ENCODE measurements at places on chromosomes 6 and 20.

GRCh38 chr6:30238178-30238795 lies 25.1 kb upstream of the TRIM26 start:
- no peak for DNase-seq

GRCh38 chr6:45685076-45685475 lies 307.3 kb upstream of the SUPT3H start:
- DNase-seq, result no peak

- peak; percentile 32 for DNase-seq
Observed at GRCh38 chr6:27502508-27503435, 29.9 kb upstream of the ZNF184 start.

DNA sequence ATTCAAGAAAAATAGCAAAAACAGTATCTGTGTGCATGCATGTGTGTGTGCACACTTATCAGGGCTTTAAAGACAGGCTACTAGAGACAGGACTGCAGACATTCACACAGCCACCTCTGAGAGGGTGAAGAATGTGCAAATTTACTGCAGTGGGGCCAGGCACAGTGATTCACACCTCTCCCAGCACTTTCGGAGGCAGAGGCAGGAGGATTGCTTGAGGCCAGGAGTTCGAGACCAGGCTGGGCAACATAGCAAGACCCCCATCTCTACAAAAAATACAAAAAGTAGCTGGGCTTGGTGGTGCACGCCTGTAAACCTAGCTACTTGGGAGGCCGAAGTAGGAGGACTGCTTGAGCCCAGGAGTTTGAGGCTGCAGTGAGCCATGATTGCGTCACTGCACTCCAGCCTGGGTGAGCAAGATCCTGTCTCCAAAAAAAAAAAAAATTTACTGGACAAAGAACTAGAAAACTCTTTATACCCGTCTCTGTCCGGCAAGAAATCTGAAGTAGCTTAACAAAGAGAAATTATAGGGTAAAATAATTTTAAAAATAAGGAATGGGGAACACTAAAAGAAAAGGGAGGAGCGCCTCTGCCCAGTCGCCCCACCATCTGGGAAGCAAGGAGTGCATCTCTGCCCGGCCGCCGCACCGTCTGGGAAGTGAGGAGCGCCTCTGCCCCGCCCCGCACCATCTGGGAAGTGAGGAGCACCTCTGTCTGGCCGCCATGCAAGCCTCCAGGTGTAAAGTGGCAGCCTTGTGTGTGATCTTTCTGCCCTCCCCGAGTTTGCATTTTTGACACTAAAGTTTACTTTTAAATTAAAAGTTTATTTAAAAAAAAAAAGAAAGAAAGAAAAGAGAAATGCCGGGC lies 105.1 kb downstream of the ZMYND8 start:
- DNase-seq, result no peak

DNA sequence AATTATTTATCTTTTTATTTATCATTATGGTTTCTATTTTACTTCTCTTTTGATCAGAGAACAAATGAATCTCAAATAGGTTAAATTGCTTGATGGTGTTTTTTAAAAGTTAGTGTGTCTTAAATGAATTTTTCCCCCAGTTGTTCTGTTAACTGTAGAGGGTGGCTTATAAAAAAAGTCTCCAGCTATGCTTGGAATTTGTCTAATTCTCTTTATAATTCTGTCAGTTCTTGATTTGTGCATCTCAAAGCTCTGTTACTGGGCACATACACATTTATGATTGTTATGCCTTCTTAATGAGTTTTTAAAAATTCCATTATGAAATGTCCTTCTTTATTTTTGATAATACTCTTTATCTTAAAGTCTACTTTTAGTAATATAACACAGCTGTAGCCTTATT lies 58.0 kb downstream of the LIN28B start:
- DNase-seq, result no peak

DNA sequence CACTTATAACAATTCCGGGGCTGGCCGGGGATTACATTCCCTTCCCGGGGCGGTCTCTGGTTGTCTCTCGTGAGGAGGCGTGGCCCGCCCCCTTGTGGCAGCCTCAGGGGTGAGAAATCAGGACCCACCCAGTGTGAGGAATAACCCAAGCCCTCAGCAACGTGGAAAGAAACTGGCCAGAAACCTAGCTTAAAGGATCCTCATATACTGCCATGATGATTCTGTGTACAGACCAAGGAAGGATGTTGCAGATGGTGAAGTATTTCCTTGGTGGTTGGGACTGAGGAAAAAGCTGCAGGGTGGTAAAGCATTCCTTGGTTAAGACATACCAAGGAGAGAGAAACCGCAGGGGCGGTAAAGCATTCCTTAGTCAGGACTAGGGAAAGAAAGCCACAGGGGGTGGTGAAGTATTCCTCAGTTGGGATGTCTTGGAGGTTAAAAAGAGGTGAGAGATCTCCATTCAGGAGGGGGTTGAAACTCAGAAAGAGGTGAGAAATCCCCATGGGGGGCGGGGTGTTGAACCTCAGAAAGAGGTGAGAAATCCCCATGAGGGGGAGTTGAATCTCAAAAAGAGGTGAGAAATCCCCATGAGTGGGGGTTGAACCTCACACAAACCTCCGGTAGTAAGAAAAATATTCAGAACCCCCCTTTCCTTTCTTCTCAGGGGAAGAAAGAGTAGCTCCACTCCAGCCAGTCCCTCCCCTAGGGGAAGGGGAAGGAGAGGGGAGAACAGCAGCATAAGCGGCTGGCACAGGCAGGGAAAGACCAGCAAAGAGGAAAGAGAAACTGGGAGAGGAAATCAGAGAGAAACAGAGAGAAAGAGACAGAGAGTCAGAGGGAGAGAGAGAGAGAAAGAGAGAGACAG lies 238.1 kb downstream of the RNGTT start:
- no peak for DNase-seq

DNA sequence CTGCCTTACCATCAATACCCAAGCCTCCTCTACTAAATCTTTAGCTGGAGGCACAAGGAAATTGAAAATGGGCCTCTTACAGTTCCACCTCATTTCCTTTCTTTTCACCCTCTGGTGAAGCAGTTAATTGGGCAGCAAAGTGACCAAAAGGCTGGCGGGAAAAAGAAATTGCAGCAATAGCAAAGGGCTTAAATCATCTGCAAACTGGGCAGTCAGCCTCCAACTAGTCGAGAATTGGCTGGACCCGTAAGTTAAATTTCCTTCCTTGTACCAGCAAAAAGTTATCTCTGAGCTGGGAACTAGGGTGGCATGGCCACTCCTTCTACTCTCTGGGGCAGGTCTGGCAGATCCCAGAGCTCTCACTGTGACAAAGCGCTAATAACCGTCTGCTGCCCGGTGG lies 33.5 kb downstream of the GHRH start:
- DNase-seq, result no peak

DNA sequence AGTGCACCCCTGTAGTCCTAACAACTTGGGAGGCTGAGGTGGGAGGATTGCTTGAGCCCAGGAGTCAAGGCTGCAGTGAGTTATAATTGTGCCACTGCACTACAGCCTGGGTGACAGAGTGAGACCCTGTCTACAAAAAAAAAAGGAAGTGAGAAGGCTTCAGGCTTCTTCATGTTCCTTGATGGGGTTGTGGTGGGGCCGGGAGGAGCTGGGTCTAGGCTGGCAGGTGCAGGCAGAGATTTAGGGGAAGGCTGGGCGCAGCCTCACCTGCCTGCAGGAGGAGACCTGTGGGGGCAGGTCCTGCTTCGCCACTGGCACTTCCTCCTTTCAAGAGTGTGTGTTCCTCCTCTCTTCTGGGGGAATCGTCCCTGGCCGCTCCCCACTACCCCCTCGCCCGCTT lies 63.9 kb downstream of the CHMP4B start:
- no peak for DNase-seq

DNA sequence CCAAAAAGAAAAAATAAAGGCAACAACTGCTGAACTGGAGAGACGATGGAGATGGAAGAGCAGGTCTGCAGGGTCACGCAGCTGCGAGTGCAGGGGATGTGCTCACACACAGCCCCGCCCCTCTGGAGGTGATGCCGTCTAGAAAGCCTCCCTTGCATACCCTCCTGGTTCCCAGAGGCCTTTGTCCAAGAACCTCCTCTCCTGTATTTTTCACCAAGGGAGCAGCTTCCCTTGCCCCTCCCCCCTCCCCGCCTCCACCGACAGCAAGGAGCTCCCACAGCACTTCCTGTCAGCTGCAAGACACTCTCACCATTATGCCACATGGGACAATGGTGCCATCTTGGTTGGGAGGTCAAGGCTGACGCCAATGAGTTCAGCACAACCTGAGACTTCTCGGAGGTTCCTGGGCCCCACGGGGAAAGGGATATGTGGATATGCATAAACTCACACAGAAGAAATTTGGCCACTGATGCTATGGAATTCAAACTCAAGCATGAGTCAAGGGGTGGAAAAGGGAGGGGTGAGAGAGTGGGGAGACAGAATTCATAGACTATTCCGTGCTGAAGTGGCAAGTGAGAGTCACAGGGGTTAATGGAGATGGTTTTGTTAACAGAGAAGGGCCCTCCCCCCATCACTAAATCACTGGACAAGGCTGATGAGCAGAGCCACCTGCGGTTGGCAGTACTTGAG lies 132.9 kb downstream of the SCML4 start:
- no peak for DNase-seq

DNA sequence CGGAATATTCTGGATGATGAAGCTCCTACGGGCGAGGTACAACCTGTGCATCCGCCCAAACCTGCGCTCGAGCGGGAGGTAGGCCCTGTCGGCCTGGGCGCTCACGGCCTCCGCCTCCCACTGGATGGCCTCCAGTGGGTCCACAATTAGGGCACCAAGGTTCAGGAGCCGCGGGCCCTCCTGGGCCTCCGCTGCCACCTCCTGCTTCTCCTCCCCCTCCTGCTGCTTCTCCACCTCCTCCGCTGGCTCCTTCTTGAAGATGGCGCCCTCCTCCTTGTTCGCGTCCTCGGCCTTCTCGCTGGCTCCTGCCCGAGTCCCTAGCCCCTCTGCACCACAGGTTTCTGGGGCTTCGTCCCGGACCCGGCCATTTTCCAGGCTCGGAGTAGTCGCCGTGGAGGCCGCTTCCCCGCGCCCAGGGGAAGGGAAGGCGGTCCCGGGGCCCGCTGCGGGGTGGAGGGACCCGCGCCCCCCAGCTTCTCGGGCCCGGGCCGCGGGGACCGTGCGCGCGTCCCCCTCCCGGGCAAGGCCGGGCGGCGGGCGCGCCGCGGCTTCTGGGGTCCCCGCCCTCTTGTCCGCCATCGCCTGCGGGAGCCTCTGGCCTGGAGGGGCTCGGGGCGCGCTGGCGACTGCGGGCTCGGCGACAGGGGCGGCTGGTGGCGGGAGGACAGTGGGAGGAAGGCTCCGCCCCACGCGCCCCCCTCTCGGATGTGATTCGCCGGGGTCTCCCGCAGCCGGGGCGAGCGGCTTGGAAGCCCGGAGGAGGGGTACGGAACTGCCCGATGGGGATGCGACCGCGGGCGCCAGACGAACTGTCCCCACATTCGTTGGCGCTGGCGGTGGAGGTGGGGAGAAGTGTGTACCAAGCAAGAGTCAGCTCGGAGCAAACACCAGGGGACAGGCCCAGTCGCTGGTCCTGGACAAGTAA lies 17.6 kb downstream of the PLAGL2 start:
- DNase-seq, result peak; percentile 13

DNA sequence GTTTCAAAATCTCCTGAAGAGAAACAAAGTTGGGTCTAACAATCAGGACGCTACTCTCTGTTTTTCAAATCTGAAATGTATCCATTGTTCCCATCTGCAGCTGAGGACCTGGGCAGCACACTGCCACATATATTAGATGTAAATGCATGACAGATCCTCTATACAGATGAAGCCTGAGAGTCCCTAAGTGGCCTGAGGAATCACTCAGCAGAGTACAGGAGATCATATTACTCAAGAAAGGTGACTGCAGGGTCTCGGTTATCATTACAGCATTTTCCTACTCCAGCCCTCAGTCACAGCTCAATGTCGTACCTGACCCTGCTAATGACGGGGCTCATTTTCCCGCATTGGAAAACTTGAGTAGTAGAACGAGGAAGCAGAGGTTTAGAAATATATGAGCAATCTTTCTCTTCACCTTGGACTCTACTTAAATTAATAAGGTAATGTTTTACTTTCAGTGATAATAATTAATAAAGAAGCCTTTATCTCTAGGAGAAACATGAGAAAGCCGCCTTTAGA lies 256.2 kb upstream of the IRAK1BP1 start:
- no peak for DNase-seq

DNA sequence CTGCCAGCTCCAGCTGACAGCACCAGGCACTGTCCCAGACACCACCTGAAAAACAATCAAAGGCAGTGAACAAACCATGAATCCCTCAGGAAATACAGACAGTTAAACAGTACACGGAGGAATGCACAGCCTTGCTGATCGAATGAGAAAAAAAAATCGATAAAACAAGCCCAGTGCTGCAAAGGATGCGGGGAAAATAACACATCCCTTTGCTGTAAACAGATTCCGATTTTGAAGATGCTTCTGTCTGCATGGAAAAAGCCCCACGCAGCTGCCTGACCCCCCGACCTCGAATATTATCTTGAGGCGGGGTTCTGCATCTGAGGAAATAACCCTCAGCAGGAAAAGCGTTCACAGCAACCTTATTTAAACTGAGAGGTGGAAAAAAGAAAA lies 43.9 kb downstream of the RBM38 start:
- DNase-seq, result no peak

GRCh38 chr6:122736616-122737015 lies 42.9 kb upstream of the FABP7 start:
- no peak for DNase-seq

- DNase-seq, result no peak
Observed at GRCh38 chr6:69880601-69881000, 14.2 kb downstream of the COL19A1 start.

DNA sequence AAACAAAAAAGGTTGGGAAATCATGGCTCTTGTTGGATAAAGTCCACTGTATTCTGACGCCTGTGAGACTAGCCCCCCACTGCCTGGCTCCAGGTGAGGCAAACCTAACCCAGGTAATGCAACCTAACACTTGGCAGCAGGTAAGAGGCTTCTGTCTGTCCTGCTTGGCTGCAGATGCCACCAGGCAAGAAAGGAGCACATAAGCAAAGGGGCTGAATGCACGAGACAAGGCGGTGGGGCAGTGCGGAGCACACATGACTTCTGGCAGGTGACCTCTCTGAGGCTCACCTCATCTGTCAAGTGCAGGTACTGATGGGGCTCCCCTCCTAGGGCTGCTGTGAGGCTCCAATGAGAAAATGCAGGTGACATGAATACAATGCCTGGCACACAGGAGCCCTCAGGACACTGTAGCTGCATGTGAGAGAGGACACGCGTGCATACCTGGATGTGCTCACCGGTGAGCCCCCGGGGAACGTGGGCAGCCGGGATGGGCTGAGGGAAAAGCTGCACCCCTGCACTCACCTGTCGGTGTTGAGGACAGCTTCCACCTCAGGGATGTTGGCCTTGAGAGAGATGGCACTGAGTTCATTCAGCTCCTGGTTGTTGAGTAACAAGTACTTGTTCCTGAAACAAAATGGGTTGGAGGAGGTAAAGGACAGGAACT lies 54.1 kb downstream of the MYH7B start:
- DNase-seq, result no peak
